ENCODE measurements at places on chromosomes 13 and 19. TPM values are rescaled to one million over a fixed set of nuclear protein-coding genes. Genes with fewer than 3 reads are reported as not detected.

ZNF492 gene
- total RNA-seq = 0.23 TPM

WDR62 gene
- total RNA-seq = 0.37 TPM

FBXO17 gene
- total RNA-seq = 23.0 TPM

HS6ST3 gene
- 2.6 TPM for total RNA-seq

Measured in posterior vena cava (tissue), 2 donors.